ENCODE measurements at places on chromosomes 6 and 20. TPM values are rescaled to one million over a fixed set of nuclear protein-coding genes. Genes with fewer than 3 reads are reported as not detected.
A peak's percentile ranks its signal among the peaks of the same experiment; 100 is the strongest.

The PAK5 gene
- 0.35 TPM for total RNA-seq

DNA sequence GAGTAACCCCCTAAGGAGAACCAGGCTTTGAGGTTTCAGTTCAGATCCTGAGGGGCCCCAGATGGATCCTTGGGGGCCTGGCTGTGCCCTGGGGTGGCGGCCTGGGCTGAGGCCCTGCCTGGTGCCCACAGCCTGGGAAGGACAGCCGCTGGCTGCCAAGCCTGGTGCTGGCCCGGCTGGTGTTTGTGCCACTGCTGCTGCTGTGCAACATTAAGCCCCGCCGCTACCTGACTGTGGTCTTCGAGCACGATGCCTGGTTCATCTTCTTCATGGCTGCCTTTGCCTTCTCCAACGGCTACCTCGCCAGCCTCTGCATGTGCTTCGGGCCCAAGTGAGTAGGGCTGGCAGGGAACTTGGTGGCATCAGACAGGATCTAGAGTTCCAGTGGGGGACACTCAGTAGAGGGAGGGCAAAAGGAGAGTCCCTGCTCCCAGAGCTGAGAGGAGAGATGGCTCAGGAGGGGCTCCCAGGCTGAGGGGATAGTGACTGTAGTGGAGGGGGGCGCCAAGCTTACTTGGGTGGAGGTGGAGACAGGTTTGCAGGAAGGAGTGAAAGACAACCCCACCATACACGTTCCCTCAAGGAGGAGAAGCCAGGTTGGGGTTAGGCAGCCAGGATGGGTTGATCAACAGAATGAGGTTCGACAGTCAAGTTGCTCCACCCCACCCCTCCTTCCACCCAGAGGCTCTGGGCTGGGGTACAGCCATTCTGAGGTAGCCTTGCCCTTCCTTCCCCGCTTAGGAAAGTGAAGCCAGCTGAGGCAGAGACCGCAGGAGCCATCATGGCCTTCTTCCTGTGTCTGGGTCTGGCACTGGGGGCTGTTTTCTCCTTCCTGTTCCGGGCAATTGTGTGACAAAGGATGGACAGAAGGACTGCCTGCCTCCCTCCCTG lies 9.5 kb downstream of the SLC29A1 start:
- H3K27ac ChIP-seq, result no peak overlapping the region
- DNase-seq, result no peak
- no peak overlapping the region for H3K4me3 ChIP-seq
- H3K27me3 ChIP-seq, result no peaks in the 10 kb centered on the region
- peaks cover 38% of the 10 kb centered on the region for H3K36me3 ChIP-seq
- peaks cover 30% of the 10 kb centered on the region for H3K4me1 ChIP-seq

The ELOVL5 gene
- total RNA-seq, result 80.4 TPM

DNA sequence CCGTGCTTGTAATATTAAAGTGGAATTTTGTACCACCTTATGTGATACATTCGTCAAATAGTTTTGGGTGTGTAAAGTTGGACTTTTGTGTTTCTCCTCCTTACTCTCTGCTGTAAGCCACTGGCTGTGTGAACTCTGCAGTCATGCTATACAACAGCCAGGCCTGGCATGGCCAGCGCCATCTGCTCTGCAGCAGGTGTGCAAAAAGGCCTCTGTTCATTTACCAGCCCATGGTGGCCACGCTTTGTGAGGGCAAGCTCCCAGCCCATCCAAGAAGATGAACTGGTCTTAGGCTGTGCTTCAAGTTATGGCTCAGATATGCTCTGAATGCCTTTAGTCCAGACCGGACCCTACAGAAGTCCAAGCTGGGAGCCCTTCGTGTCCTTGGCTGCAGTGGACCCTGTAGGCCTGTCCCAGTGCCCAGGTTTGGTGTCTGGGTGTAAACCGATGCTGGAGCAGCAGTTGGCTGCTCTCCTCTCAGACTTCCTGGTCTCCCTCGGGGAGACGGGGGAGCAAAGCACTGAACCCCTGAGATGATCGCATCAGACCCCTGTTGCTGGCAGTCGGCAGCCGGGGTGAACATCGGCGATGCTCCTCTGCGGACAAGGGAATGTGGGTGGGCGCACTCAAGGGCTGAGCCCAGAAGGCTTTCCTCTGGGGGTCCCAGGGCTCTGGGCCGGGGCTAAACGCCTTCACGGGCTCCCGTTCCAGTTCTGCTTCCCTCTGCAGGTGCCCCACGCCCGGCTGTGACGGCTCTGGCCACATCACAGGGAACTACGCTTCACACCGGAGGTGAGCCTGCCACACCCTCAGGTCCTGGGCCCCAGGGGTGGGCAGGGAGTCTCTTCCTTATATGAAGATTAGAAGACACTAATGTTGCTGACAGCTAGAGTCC lies 28.6 kb upstream of the PCMTD2 start:
- no peak overlapping the region for H3K27ac ChIP-seq
- no peak overlapping the region for H3K4me3 ChIP-seq
- H3K36me3 ChIP-seq, result no peaks in the 10 kb centered on the region
- H3K4me1 ChIP-seq, result peaks cover 28% of the 10 kb centered on the region

DNA sequence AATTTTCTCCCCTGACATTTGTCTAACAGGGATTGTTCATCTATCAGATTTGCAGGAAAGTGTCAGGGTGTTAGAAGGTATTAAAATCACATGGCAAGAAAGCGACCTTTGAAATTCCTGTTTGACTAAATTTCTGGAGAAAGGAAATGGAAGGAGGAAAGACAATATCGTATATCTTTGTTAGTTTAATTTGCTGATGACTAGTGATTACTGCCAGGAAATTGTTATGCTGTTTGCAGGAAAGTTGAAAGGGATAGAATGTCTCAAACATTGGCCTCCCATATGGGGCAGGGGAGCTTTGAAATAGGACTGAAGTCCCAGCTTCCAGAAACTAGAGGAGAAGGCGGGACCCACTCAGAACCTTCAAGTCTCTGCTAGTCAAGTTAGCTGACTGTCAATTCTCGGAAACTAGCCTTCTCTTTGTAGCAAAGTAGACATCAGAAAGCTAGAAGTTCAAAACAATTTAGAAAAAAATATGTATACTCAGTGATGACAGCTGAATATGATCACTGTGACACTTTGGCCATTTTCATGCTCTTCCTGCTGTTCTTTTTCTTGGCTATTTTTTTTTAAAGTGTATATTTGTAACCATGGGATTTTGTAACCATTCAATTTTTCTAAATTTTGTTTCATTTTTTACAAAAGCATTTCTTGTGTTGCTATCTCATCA lies 53.4 kb upstream of the RALGAPA2 start:
- peaks cover 13% of the 10 kb centered on the region for H3K4me1 ChIP-seq
- H3K4me3 ChIP-seq, result no peak overlapping the region
- no peaks in the 10 kb centered on the region for H3K27me3 ChIP-seq

GRCh38 chr6:132715204-132715603 lies 1.3 kb upstream of the VNN1 start:
- H3K27me3 ChIP-seq, result no peaks in the 10 kb centered on the region
- H3K4me3 ChIP-seq, result no peak overlapping the region
- H3K27ac ChIP-seq, result no peak overlapping the region
- no peaks in the 10 kb centered on the region for H3K4me1 ChIP-seq

The PHACTR1 gene
- 72.8 TPM for total RNA-seq

The CALHM4 gene
- not detected for total RNA-seq

GRCh38 chr6:79524065-79524464 lies 13.2 kb downstream of the LCA5 start:
- H3K27me3 ChIP-seq, result no peaks in the 10 kb centered on the region
- no peak overlapping the region for H3K4me3 ChIP-seq
- H3K27ac ChIP-seq, result no peak overlapping the region

DNA sequence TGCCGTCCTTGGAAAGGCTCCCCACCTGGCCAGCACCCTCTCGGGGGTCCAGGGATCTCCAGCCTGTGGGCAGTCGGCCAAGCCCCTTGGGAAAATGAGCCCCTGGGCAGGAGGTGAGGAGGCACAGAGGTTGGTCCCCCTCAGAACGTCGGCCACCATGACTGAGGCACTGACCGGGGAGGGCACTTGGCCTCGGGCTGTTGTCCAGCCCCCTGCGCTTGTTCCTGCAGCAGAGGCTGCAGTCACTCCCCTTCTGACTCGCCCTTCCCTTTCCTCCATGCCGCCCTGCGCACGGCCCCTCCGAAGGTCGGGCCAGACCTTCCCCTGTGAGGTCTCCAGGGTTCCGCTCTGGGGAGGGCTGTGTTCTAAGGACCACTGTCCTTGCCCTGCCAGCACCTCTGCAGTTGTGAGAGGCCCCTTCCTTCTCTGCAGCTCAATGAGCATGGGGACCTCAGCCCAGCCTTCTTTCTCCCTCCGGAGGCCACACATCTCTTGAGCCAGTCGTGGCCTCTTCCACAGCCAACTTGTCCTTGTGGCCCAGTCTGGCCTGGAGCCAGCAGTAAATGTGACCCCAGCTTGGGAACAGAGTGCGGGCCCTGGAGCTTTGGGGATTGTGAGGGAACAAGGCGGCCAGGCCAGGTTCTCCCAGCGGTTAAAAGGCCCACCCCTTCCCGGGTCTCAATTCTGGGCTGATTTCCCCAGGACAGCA lies 195.5 kb downstream of the DLL1 start:
- H3K27me3 ChIP-seq, result peaks cover 13% of the 10 kb centered on the region
- no peak overlapping the region for H3K27ac ChIP-seq
- DNase-seq, result peak; percentile 49
- H3K4me3 ChIP-seq, result no peak overlapping the region
- H3K4me1 ChIP-seq, result no peaks in the 10 kb centered on the region

The SLC17A3 gene
- total RNA-seq, result not detected

DNA sequence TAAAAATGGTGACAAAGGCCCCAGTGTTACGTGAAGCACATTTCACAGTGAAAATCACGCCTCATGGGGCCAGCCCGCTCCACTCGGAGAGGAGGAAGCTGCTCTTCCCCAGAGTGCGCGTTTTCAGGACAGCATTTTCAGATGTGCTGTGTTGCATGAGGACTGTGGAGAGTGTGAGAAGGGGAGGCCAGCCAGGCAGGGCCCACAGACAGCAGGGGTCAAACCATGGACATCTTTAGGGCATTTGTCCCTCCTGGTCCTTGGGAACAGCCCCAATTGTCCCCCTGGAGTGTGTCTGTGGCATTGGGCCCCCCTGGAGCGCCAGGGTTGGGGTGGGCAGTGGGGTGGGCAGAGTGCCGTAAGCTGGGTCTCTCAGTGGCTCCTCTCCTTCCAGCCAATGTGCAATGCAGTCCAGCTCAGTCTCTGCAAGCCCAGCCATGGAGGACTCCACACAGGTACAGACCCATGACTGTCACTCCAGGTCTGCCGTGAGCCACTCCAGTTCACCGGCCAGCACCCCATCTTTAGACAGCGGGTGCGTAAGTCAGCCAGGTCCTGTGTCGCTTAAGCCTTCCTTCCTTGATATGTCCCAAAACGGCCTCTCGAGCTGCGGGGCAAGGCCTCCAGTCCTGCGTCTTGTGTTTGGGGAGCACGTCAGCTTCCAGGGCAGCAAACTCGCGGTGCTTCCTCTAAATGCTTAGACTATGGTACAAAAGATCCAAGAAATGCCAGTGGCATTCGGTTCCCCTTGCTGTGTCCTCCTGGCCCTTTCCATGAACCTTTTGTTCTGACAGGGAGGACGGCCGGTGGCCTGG lies 159.3 kb upstream of the AFDN start:
- H3K36me3 ChIP-seq, result no peaks in the 10 kb centered on the region
- DNase-seq, result no peak
- no peak overlapping the region for H3K27ac ChIP-seq
- no peaks in the 10 kb centered on the region for H3K4me1 ChIP-seq

DNA sequence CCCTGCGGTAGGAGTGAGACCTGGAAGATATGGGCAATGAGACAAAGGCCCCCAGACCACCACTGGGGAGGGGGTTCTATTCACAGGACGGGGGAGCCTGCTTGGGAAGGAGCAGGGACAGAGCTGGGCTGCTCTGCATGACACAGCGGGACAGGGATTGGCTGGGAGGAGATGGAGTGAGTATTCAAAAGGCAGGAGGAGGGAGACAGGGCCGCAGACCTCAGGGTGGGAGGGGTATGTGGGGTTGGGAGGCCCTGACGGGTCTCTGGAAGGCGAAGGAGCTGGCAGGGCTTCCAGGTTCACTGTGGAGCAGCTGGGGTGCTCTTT lies 60.8 kb upstream of the RPS6KA2 start:
- H3K36me3 ChIP-seq, result no peaks in the 10 kb centered on the region
- no peak overlapping the region for H3K27ac ChIP-seq
- H3K4me1 ChIP-seq, result peaks cover 6% of the 10 kb centered on the region
- DNase-seq, result no peak

DNA sequence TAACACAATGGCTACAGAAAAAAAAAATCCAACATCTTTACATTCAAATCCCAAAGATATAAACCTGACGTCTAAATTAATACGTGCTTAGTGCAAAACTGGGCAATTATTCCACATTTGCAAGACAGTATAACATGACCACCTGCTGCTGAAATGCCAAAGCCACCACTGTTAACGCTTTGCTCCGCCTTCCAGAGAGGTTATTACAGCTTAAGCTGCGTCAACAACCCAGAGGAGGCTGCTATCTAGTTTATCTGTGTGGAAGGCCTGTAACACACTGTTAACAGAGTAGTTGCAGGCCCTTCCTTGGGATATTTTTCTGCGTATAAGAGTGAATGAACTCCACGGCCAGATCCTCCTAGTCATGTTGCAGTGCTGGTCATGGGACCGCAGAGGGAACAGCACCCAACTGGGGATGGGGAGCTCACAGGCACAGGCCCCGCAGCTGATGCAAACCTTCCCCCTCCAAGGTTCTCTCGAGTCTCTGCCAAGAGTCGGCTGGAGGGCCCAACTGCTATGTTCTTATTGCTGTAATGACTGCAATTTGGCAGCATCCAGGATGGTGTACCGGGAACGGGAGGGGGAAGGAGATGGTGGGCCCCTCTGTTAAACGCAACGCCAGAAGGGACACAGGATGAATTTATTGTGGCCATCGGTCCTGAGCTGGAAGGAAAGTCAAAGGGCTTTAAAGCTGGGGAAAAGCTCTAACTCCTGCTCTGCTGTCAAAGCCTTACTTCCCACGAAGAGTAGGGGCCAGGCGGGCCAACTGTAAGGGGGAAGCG lies 993 bp upstream of the NCOA7 start:
- no peaks in the 10 kb centered on the region for H3K36me3 ChIP-seq
- peak overlapping the region; percentile 92 for H3K4me3 ChIP-seq
- H3K27me3 ChIP-seq, result no peaks in the 10 kb centered on the region
- H3K27ac ChIP-seq, result peak overlapping the region; percentile 96
- DNase-seq, result peak; percentile 74
- H3K4me1 ChIP-seq, result peaks cover 44% of the 10 kb centered on the region

The SLC22A7 gene
- total RNA-seq, result not detected

GRCh38 chr6:69019832-69020231 lies 384.8 kb downstream of the ADGRB3 start:
- H3K4me1 ChIP-seq, result no peaks in the 10 kb centered on the region
- no peak overlapping the region for H3K27ac ChIP-seq
- H3K4me3 ChIP-seq, result no peak overlapping the region

The SMOC2 gene
- 33.1 TPM for total RNA-seq

The PRDM13 gene
- total RNA-seq, result not detected

DNA sequence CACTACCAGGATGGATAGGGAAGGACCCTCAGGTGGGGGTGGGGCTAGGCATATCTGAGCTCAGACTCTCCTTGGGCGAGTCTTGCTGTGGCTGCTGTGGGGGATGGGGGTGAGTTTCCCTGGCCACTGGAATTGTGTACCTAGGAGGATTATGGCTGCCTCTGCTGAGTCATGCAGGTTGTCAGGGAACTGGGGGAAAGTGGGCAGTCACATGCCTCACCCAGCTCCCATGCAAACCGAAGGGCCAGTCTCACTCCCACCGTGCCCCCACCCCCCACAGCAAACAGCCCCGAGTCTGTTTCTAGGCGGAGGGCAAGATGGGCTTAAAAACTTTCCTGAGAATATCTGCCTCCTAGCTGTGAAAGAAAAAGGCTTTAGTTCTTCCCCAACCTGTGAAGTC lies 210.3 kb upstream of the FERMT1 start:
- no peak overlapping the region for H3K27ac ChIP-seq
- no peaks in the 10 kb centered on the region for H3K27me3 ChIP-seq
- H3K36me3 ChIP-seq, result no peaks in the 10 kb centered on the region
- no peaks in the 10 kb centered on the region for H3K4me1 ChIP-seq
- no peak overlapping the region for H3K4me3 ChIP-seq

The EYS gene
- total RNA-seq, result not detected

The NMBR gene
- not detected for total RNA-seq

The CNR1 gene
- total RNA-seq, result 21.6 TPM
